ENCODE measurements at places on chromosomes 1 and 21.

GRCh38 chr1:28058168-28058567 lies 30.2 kb downstream of the EYA3 start:
- DNase-seq = no peak

GRCh38 chr1:14926818-14927575 lies 226.6 kb upstream of the TMEM51 start:
- no peak for DNase-seq

DNA sequence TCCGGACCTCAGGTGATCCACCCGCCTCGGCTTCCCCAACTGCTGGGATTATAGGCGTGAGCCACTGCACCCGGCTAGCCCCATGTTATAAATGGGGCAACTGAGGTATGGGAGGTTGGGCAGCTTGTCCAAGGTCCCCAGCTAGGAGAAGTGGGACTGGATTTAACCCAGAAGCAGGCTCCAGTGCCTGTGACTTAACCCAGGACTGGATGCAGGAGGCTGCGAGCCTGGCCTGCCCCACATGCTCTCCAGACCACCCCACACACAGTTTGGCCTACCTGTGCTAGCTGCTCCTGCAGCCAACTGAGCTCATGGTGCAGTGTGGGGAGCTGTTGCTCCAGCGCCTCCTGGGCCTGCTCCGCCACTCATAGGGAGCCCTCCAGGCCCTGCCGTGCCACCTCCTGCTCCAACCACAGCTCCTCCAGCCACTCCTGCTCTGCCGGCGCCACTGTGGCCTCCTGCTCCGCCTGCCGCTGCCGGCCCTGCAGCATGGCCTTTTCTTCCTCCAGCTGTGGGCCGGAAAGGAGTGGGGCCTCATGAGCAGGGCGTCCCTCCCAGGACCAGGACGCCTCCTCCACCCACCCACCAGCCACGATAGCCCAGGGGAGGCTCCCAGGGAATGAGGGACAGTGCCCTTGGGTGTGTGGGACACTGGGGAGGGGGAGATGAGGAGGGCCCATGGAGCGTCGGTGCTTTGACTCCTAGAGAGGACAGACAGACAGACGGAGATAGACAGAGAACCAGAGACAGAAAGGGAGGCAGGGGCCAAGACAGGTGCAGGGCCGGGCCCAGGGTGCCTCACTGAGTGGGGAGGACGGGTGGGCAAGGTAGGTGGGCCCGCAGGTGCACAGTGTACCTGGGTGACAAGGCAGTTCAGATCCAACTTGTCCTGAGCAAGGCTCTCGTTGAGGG lies 12.4 kb upstream of the NBPF1 start:
- no peak for DNase-seq

DNA sequence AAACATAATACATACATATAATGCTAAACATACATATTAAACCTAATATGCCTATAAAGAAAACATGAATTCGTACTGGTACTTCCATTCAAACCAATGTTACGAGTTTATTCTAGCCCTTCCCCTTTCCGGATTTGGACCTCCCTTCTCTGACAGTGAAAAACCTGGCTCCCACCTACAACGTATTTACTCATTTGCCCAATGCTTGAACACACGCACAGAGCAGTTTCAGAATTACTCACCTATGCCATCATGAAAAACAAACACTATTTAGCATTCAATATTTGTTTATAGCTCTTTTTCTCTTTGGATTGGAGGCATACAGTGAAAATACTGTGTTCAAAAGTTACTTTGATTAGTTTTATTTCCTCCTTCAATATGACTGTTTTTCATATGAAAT lies 204.4 kb downstream of the LMX1A start:
- no peak for DNase-seq
